AG04450 (cell line): ENCODE measurements at places on chromosomes 5 and 9.

DNA sequence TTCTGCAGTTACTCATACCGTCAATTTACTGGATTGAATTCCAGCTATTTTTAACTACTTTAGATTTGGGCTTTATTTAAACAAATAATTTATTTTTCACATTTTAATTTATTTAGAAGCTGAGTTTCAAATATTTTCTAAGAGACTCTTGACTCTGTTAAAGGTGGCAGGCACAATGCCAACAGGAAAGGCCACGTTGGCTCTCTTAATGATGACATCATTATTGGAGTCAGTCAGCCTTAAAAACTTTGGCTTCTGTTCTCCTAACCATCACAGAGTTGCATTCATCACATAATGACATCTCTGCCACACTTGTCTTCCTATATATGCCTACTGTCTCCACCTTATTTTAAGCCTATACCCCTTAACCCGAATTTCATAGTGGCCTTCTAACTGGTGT, 172.3 kb upstream of the PLPPR1 start:
- no peak for DNase-seq

- no peak for DNase-seq
These were observed 821.0 kb upstream of the GRAMD2B start for GRCh38 chr5:125602184-125602583.

DNA sequence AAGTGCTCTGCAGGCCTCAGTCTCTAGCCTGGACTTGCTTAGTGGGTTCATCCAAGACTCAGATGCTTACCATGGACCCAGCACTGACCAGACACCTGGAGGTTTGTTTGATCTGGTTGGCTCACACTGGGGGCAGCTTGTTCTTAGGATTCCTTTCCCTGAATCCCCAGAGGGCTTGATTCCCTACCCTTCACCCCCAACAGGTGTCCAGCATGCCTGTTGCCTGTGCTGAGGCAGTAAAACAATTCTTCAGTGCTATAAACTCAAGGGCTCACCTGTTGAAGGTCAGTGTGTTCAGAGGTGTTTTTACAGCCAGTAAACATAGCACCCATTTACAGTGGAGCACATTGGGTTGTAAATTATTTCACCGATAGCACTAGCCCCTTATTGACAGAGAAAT, 123.8 kb upstream of the KLF4 start:
- DNase-seq, result no peak

DNA sequence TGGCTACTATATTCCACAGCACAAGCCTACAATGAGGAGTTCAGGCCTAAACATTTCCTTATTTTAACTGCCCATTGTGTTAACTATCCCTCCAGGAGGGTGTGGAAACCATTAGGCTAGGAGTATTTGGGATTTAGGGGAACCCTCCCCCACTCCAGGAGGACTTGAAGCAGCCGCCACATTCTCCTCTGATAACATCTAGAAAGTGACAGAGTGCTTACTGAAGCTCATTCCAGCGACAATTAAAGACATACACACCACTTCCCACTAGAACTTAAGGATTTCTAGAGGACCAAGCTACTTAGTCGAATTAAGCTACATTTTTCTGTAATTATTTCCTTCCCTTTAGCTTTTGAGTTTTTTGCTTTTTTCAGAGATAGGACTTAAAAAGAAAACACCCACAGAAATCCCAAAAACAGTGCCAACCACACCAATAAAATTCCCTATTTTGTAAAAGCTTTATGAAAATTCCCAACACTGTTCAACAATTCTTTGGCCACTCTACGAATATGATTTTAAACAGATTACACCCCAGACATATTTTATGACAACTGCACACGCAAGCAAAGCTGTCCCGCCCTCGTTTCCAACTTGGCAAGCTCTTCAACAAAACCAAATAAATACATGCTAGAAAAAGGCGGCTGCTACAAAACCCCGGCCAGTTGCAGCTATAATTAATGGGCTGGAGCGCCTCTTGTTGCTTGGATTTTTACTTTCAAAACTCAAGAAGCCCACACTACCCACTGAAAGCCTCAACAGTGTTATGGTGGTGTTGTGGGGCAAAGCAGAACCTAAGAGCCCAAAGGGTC, 4.5 kb downstream of the ROR2 start:
- DNase-seq, result no peak

DNA sequence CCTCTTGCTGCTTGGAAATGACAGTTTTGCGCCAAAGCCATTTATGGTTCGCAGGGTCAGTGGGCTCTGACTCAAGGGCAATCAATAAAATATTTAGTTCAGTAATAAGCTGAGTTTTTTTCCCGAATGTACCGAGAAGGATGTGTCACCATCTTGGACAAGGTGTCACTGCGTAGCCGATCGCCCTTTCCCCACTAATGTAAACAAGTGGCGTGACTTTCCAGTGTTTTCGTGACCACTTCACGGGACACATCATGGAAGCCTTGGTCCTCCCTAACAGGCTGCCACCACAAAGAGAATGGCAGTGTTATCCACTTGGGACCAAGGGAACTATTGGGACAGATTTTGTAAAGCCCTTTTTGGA, 16.4 kb downstream of the ISL1 start:
- DNase-seq, result no peak

DNA sequence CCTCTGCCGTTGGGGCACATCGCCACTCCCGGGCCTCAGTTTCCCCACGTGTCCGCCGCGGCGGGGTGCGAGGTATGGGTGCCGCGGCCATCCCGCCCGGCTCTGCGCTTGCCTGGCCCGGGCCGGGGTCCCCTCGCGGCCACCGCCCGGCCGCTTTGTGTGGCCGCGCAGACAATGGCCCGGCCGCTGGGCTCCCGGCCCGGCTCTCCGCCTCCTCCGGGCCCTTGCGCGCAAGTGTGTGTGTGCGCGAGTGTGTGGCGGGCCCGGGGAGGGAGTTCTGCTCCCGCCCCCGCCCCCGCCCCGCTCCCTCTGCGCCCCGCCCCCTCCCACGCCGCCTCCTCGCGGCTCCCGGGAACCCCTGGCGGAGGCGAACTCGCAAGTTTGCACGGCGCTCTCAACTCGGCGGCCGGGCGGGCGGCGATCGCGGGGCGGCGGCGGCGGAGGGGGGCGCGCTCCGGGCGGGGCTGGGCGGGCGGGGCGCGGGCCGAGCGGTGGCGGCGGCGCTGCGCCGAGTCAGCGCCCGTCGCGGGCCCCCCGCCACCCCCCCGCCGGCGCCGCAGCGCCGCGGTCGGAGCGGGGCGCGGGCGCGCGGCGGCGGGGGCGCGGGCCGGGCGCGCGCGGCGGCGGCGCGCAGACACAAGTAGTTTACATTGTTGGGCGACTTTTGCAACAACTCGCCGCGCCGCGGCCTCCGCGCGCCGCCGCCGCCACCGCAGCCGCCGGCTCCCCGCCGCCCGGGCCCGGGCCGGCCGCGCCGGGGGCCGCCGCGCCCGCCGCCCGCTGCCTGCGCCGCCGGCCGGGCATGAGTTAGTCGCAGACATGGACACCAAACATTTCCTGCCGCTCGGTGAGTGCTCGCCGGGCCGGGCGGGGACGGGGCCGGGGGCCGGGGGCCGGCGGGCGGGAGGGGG, at the start of gene RXRA:
RXRA (plus strand) TSS at position 643 of the 911 bp plus-strand sequence; CDS start at position 820, 177 bp downstream.
- peak; percentile 65 for DNase-seq

DNA sequence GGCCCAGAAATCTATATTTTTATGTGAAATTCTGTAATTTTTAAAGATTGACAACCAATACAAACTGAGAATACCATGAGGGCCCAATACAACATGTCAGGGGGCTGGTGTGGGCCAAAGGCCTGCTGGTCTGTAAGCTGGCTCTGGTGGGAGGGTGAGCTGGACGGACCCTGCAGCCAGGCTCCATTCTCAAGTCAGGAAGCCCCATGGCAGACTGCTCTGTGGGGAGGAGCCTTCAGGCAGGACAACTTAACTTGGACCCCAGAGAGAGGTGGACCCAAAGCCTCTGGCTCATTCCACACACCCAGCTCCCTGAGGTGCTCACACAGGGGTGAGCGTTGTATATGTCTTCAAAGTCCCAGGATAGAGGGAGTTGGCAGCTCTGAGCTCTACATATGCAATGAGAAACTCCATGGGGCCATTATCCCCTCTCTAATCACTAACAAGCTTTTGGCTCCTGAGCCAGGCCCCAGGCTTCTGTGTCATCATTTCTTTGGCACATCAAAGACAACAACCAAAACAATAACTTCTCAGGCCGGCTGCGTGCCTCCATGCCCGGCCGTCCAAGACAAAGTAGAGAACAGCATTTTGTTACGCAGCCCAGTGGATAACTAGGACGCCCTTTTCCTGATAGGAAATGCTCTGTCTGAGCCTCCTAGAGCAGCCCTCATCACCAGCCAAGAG, 6.4 kb downstream of the SEPTIN8 start:
- no peak for DNase-seq

DNA sequence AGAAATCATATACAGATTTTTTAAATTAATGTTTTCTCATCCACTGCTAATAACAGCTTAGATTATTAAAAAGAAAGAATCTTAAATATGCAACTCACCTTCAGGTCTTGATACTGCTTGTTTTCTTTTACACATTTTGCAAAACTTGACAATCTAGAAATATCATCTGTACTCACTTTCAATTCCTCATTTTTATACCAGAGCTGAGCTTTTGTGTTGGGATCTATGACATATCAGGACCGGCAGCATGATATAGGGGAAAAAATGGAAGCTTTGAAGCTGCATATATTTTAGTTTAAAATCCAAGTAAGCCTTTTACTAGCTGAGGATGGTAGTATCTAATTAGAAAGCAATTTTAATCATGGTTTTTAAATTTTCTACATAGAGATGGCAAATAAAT, 75.7 kb upstream of the SMARCA2 start:
- no peak for DNase-seq

DNA sequence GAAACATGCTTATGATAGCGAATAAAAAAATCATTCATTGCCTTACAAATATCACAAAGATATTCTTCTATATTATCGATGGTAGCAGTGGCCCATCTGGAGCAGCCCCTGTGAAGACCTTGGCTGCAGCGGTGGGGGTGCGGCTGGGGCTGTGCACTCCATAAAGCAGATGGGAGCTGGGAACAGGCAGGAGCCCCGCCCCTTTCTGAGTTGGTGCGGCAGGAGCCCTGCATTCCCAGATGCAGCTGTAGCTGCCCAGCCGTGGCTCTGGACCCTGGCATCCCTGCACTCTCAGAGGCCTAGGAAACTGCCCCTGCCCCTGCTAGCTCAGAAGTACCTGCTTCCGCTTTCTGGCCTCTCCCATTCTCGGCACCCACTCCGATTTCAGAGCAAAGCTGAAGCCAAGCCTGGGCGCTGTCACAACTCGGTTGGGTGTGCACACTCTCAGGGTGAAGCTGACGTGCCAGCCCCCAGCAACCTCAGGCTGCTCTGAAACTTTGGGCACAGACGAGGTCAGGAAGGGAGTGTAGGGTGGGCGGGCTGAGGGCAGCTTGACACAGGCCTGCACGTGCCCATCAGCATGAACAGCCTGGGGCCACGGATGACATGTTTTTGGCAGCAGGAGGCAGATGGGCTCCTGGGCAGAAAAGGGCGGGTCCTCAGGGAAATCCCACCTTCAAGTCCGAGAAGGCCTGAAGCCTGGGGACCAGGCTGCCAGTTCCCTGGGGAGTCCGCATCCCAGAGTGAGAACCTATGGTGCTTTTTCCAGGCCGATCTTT, 1440.8 kb upstream of the ACO1 start:
- DNase-seq, result no peak

GRCh38 chr9:112546149-112547012, 59.8 kb downstream of the KIAA1958 start:
- no peak for DNase-seq

- no peak for DNase-seq
These were observed 50.8 kb downstream of the ERAP1 start for GRCh38 chr5:96756985-96757384.

- no peak for DNase-seq
These were observed 26.9 kb upstream of the RNF38 start for GRCh38 chr9:36426945-36427344.

DNA sequence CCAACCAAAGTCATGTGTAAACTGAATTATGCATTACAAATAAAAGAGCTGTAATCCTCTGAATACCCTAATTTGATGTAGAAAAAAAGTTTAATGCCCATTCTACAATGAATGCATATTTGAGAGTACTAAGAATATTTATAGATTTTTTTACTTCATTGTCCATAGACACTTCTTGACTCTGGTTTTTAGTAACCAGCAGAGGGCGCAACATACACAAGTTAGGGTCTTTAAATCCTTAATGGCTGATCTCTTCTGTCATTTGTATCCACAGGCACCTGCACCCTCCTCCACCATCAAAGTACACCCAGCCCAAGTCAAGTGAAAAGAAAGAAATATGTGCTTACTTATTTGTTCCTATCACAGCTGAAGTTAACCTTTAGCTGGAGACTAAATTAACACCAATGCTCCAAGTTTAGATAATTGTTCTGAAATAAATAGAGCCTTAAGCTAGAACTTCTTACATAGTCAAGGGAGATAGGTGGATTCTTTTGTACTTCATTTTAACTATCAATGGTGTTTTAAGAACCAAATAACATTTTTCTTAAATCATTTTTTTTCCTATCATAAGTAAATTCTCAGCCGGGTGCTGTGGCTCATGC, 524.2 kb upstream of the DAB2 start:
- peak; percentile 44 for DNase-seq

DNA sequence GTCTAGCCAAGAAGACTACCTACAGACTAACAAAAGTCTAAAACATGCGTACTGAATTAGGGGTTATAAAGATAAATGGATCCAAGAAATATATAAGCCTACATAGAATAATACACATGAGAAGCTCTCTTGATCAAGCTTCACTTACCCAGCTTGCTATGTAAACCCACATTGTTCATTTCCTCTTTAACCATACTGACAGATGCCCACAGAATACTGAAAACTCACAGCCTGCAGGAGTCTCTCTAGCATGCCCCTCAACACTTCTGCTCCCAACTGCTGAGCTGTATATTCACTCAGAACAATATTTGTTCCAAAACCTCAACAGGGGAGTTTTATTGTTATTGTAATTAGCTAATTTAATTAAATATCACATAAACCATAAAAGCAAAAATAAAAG, 52.4 kb downstream of the RFX3 start:
- DNase-seq, result no peak

DNA sequence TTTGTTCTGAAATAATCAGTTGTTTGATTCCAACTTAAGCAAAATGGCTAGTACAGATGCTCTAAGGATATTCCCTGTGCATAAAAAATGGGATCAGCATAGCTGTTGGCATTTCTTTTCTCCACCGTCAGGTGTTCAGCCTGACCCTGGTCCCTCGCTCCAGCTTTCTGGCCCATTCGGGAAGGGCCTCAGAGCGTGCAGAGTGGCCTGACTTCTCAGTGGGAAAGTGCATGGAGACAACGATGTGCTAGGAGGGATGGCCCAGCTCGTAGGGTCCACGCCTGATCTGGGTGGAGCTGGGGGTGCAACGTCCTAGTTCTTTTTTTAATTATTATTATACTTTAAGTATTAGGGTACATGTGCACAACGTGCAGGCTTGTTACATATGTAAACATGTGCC, 319.1 kb upstream of the IRX4 start:
- DNase-seq, result no peak

GRCh38 chr5:34474573-34475021, 181.5 kb upstream of the RAI14 start:
- peak; percentile 44 for DNase-seq

DNA sequence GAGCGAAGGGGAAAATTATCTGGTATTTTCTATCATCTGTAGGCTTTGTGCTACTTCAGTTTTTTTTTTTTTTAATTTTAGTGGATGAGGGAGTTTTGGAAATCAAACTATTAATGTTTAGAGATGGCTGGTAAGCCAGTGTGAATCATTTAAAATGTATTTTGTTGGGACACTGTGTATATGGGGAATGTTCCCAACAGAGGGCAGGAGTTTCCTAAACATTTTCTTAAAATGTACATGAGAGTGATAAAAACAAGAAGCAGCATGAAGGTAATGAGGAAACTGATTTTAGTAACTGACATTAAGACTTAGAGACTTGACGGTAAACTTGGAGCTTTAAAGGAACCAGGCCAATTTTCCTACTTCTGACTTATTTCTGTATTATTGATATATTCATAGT, 68.2 kb upstream of the ITGA2 start:
- DNase-seq, result no peak

GRCh38 chr9:74303945-74304344, 193.2 kb upstream of the RORB start:
- no peak for DNase-seq
